HT-29 (cell line): ENCODE measurements at places on chromosomes 3 and 15. TPM values are rescaled to one million over a fixed set of nuclear protein-coding genes. Genes with fewer than 3 reads are reported as not detected.
A peak's percentile ranks its signal among the peaks of the same experiment; 100 is the strongest.

GRCh38 chr3:42398080-42398479 lies 12.3 kb downstream of the LYZL4 start:
- DNase-seq, result no peak

DNA sequence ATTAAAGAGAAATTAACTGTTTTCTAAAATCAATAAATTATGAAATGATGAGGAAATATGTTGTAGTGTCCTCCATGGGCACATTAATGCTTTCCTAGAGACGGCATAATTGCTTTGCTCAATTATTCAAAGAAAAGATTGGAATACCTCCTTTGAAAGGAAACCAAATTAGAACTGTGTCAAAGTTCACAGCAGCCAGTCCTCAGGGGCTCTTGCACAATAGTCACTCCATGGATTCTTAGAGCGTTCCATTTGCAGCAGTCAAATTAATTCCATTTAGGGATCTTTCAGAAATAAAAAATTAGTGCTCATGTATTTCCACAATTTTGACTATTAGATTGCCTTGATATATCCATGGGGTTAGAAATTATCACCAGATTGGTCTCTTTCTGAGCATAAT lies 841.6 kb upstream of the DPPA4 start:
- DNase-seq, result no peak

GRCh38 chr15:94925680-94926079 lies 694.3 kb downstream of the MCTP2 start:
- no peak for DNase-seq

DNA sequence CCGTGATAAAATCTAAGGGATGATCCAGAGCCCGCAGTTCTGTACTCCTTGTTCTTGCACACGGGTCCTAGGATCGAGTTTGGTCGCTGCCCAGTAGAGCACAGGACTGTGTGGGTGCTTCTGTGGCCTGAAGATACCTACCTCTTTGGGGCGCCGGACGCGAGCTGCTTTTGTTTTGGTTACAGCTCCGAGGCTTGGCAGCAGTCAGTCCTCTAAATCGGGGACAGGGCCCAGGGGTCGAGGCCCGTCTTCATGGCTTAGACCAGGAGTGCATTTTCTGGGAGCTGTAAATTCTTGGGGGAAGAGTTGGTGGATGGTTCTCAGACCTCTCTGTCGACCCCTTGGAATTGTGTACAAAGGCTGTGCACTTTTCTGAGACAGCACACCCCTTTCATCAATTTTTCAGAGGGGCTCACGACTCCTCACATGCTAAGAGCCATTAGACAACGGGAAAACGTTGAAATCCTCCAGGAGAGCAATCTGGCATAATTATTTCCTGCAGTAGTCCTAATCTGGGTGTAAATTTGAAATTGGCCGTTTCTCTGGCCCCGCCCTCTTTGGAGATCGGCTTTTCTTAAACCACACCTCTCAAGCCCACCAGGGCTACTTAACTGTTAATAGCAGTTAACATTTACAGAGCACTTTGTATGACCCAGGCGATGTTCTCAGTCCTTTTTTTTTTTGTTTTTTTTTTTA lies 928 bp downstream of the CEP97 start:
- peak; percentile 9 for DNase-seq

- DNase-seq, result no peak
Observed at GRCh38 chr3:124811436-124811835, 75.7 kb downstream of the ITGB5 start.

DNA sequence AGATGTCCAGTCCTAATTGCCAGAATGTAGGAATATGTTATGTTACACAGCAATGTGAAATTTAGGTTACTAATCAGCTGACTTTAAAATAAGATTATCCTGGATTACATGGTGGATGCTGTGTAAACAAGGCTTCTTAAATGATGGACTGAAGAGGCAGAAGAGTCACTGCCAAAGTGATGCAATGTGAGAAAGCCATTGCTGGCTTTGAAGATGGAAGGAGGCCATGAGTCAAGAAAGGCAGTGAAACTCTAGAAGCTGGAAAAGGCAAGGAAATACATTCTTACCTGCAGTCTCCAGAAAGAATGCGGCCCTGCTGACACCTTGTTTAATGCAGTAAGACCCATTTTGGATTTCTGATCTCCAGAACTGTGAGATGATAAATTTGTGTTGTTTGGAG lies 179.1 kb upstream of the ZPLD1 start:
- no peak for DNase-seq

DNA sequence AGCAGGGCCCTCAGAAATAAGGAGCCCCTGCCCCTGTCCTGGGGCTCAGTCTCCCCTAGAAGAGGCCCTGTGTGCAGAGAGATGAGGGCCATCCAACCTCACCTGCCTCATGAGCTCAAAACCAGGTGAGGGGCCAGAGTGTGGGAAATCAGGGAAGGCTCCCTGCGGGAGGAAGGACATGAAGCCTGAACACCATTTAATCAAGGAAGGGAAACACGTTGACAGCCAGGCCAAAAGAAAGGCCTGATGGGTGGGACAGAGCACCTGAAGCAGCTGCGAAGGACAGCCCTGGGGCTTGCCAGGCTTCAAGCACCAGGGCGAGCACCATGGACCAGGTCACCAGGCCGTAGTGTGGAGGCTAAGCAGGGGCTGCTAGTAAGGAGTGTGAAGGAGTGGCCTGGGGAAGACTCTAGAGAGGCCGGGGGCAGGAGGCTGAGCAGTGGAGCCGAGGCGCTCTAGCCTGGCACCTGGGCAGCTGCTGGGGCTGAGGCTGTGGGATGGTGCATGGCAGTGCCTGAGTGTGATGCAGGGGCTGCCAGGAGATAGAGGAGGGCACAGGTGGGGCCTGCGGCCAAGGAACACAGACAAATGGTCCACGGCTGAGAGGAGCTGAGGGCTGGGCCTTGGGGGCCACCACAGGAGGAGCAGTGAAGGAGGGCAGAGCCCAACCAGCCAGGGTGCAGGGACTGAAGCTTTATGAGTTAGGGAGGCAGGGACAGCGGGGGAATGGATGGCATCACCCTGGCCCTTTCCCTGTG lies 16.1 kb downstream of the ACAA1 start:
- no peak for DNase-seq

DNA sequence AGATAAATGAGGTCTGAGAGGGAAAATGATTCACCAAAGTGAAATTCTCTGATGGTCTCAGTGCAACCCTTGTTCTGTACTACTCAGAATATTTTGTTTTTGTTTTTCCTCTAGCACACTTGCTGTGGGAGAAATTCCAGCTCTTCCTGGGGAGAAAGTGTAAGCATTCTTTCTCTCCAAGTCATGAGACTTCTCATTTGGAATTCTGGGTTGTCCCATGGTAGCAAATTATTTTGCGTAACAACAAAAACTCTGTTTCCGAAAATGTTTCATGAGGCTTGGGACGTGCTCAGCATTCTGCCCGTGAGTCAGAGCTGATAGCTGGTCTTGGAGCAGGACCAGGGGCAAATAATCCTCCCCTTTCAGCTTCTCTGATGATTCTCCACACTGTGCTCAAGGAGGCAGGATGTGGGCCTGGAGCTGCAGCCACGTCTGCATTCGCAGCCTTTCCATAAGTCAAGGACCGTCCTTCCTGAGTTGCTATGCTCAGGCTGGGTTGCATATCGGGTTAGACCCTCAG lies 70.3 kb downstream of the SENP2 start:
- DNase-seq, result no peak

GRCh38 chr15:82100111-82100929 lies 54.5 kb upstream of the MEX3B start:
- DNase-seq, result no peak

DNA sequence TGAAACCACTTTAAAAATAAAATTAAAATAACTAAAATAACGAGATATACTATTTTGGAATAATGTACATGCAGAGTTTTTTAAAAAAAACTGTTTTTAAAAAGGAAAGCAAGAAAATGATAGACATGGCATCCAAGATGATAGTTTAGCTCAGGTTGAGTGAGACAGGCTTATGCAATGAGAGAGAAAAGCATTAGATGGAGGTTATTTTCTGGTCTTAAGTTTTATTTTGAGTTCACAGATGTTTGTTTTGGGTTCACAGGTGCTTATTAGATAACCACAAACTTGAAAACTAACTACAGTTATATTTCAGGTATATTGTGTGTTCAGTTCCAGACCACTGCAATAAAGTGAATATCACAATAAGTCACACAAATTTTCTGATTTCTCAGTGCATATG lies 413.6 kb upstream of the TMCO5A start:
- no peak for DNase-seq

GRCh38 chr3:14428087-14429033 lies 26.0 kb downstream of the SLC6A6 start:
- DNase-seq, result no peak

GRCh38 chr15:28903555-28903954 lies 17.8 kb downstream of the APBA2 start:
- DNase-seq, result no peak

GRCh38 chr3:7876741-7877297 lies 624.8 kb upstream of the LMCD1 start:
- DNase-seq, result peak; percentile 60

DNA sequence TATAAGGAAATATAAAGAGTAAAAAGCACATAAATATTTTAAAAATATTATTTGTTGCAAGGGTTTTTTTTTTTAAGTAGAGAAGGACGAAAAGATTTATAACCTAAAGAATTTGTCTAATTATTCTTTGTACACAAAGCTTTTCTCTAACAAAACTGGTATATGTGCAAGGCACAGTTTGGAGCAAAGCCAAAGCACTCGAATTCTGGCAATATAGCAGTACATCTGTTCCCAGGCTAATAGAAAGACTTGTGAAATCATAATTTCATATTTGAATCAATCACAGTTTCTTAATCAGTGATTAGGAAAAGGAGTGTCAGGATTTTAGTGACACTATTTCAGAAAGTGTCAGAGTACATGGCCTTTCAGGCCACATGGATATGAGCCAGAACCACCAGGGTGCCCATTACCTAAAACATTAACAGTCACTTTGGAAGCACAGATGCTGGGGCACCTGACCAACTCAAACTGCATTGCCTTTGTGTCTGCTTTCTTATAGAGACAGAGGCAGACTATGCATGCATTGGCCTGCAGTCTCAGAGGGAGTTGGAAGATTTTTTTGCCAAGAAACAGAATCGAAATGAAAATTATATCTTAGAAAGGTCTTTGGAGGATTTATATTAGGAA lies 651.8 kb upstream of the SGO1 start:
- no peak for DNase-seq

DNA sequence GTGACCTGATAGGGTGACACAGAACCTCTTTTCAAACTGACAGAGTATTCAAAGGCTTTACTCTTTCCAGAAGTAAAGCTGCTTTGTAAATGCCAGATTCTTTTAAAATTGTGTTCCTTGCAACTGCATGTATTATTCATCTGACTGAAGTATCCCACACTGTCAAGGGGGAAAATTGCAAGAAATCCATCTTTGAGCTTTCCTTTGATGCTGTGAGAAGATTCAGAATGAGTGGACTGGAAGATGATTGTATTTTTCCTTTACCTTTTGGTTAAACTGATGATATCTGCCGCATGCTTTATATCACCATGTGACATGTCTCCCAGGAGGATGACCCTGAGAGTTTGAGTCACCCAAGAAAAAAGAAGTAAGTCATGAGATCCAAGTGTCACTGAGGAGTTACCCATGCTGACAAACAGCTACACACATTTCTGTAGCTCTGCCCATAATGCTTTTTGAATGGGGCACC lies 250.8 kb upstream of the CBLB start:
- DNase-seq, result no peak

- no peak for DNase-seq
Observed at GRCh38 chr3:169746924-169747323, 17.9 kb downstream of the TERC start.

- no peak for DNase-seq
Observed at GRCh38 chr3:35276568-35276967, 362.8 kb upstream of the ARPP21 start.

DNA sequence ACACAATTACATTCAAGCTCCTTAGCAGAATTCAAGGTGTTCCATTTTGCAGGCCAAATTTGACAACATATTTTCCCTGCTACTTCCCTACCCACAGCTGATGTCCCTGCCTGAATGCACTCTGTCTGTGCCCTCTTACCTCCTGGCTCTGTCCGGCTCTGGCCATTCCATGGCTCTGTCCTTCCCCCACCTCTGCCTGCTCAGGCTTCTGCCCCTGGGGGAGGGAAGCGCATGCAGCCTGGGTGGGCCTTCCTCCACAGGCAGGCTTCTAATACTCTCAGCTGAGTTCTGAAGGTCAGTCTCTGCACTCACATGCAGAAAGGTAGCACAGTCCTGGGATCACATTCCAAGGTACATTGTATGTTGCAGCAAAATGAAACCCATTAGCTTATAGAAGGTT lies 113.6 kb upstream of the CACNA2D3 start:
- DNase-seq, result no peak

The ADAMTS9 gene
- total RNA-seq, result 0.05 TPM in 1 of 2 replicates, not detected in the other

The BOC gene
- total RNA-seq, result not detected in 2 replicates

The ANKUB1 gene
- not detected in 2 replicates for total RNA-seq

The GOLGA6L7 gene
- total RNA-seq, result not detected in 2 replicates

The CCDC14 gene
- 30.5 and 33.0 TPM in 2 replicates for total RNA-seq

The GPR160 gene
- total RNA-seq, result 21.2 and 32.1 TPM in 2 replicates

The ROBO2 gene
- 0.55 and 2.8 TPM in 2 replicates for total RNA-seq
